ELF-1 (cell line): ENCODE measurements at places on chromosomes 6 and 20.

DNA sequence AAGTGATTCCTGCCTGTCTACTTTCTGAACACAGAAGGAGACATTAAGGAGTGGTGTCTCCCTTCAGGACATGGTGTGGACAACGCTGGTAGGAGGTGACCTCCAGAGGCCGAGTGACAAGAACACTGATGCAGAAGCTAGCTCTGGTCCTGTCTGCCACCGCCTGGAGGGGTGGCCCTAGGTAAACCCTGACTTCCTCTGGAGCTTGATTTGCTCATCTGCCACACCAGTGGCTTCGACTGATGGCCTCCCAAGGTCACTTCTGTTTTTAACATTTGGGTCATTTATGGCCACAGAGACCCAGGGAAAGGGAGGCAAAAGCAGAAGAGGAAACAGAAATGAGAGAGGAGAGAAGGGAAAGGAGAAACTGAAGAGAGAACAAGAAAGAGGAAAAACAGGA, 49.4 kb upstream of the SLC22A23 start:
- DNase-seq: no peak

DNA sequence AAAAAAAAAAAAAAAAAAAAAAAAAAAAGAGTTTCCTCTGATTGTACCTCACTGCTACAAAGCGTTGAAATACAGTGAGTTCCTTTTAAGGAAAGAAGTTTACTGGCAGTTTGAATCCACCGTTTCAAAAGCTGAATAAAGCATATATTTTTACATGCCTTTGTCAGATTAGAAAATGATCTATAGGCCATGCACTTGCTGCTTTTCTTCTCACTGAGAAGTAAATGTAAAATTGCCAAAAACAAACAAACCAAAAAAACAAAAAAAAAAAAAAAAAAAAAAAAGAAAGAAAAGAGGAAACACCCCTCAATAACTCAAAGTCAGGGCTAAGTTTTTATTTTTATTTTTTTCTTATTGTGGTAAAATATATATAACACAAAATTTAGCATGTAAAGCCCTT, 81.9 kb downstream of the LYRM4 start:
- no peak for DNase-seq

GRCh38 chr6:24273096-24273870, 84.6 kb downstream of the DCDC2 start:
- DNase-seq: no peak

GRCh38 chr6:118401325-118401975, 146.6 kb upstream of the PLN start:
- DNase-seq: no peak

GRCh38 chr6:8881663-8882062, 446.3 kb upstream of the SLC35B3 start:
- DNase-seq: no peak

- no peak for DNase-seq
Observed at GRCh38 chr6:114158411-114158810, 184.4 kb downstream of the HS3ST5 start.

DNA sequence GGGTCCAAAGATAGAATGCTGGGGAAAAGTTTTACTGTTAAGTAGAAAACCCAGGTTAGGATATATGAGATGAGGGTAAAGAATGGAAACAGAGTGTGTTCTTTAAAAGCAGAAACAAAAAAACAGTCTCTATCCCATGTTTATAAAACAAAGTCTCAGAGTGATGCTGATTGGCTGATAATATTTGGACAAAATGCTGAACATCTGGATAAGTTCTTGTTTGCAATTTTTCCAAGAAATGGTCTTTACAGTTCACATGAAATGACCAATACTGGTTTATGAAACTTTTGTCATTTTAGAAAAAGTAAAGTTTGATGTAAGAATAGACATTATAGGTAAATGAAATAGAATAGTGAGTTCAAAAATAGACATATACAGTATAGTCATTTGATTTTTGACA, 96.2 kb upstream of the EYS start:
- DNase-seq: no peak

GRCh38 chr6:147711476-147711875, 203.0 kb downstream of the SAMD5 start:
- DNase-seq: no peak

GRCh38 chr6:108874470-108875160, 26.4 kb downstream of the ARMC2 start:
- no peak for DNase-seq

GRCh38 chr6:139711804-139712585, 337.5 kb upstream of the CITED2 start:
- no peak for DNase-seq

DNA sequence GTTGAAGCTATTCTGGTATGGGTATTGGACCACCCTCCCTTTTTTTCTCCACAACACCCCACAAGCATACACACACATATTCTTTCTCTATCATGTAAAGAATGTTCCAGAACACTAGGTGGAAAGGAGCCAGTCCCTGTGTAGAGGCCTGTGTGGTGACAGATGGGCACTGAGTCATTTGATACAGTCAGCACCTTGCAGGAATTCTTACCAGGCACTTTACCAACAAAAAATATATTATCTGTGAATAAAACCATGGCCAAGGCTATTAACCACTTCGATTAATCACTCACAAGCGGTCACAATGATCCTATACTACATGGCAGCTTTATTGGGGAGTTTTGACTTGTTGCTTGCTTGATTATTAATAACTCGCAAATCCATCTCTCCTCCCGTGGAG, 149.5 kb downstream of the BFSP1 start:
- DNase-seq: no peak

- no peak for DNase-seq
Observed at GRCh38 chr20:60649541-60649940, 602.5 kb upstream of the CDH4 start.

- no peak for DNase-seq
Observed at GRCh38 chr6:40965046-40965445, 74.0 kb downstream of the UNC5CL start.

GRCh38 chr6:44820321-44820720, 432.8 kb downstream of the CDC5L start:
- no peak for DNase-seq

- DNase-seq: no peak
Observed at GRCh38 chr20:10075606-10076005, 40.8 kb downstream of the ANKEF1 start.

- no peak for DNase-seq
Observed at GRCh38 chr6:116557893-116558292, 4.3 kb downstream of the CALHM4 start.

GRCh38 chr20:17776551-17776950, 76.8 kb downstream of the BANF2 start:
- no peak for DNase-seq

DNA sequence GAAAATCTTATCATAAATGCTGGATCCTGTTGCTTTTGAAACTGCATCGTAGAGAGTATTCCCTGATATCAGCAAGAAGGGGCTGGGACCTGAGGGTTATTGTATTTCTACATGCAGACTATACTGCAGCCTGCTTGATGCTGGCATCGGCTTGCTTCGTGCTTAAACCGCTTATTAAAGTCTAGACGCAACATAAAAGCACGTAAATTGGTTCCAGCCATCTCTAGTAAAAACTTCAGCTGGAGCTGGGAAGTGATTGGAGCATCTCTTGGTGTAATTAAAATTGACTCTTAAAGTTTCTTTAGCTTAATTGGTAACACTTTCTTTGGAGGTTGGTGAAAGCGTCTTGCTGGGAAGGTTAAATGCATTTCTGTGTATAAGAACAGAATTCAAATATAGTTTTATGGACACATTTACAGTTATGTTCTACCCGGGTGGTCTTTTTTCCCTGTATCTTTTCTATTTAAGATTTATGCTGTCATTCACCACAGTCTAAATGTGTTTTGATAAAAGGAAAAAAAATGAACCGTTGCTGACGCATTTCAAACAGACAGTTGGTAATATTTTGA, 139.0 kb upstream of the JAG1 start:
- DNase-seq: no peak
